ENCODE measurements at places on chromosomes 11 and 22.

DNA sequence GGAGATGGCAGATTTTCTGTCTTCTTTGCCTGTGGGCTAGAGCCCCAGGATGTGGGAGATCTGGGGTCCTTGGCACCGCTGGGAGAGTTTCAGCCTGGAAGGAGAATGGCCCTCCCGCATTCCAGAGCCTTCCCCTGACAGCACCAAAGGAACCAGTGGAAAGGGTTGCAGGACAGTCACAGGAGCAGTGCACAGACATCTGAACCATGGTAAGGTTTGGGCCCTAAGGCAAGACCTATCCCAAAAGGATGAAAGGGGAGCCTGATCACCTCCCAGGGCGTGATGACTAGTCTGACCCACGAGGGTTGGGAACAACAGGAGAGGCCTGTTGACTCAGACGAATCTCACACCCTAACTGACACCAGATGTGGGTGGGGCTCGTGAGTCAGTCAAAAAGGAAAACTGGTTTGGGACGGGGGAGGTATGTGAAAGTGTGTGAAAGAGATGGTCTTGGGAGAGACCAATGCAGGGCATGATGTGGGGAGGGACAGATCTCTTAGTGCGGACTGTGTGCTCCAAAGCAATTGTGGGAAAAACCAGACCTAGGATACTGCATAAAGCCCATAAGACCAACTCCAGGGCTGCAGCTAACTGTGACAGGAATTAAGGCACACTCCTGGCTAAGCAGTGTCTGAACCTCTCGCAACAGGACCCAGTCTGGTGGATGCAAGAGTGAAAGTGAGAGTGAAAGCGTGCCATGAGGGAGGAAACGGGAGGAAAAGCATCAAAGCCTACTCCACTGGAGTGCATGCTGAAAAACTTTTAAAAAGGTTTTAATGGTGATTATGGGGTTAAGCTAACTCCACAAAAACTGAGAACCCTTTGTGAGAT lies 39.1 kb upstream of the GLYAT start:
- DNase-seq: peak; percentile 43

DNA sequence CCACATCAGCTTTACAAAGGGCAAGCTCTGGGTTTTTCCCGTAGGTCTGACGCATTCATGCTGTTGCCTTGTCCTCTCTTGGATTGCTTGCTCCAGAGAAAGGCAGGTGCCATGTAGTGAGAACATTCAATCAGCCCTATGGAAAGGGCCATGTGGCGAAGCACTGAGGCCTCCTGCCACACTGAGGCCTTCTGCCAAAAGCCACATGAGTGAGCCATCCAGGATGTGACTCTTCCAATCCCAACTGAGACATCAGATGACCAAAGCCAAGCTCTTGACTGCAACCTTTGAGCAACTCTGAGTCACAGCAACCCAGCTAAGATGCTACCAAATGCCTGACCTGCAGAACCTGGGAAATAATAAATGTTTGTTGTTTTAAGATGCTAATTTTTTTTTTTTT lies 9.0 kb upstream of the PANX3 start:
- peak; percentile 59 for DNase-seq

- peak; percentile 72 for DNase-seq
Observed at GRCh38 chr22:45688600-45689080, 17.0 kb downstream of the ATXN10 start.

DNA sequence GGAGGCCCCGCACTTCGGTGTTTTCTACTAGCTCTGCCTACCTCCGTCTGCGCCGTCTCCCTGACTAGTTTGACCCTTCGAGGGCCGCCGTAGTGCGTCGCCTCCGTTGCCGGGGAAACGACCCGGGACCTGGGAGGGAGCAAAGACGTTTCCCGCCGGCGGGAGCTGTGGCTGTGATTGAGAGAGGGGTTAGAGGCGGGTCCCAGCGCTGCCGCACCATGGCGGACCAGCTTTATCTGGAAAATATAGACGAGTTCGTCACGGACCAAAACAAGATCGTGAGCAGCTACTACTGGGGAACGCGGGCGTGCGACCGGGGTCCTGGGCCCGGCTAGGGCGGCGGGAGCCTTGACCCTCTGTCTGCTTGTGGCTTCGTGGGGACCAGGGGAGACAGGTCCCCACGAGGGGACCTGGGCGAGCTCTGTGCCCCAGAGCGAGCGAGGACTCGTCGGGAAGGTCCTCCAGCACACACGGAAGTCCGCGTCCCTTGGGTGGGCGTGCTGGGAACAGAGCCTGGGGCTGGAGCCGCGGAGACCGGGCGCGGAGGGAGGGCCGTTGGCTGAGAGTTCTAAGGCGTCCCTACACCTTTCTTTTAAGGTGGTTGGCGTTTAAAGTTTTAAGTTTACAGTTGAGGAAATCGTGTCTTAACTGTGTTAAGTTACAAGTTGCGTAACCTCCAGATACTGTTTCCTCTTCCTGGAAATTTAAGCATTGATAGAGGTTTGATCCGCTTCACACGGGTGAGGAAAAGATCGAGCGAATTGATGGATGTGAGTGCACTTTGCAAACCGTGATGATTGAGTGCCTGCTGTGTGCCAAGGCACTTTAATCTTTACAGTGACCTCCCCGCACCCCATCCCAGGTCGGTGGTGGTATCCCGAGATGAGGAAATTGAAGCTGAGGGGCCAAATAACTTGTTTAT lies at the start of gene POLD3:
TSS of gene POLD3 (plus strand) at position 142 of the 922 bp plus-strand sequence. CDS start at position 219, 77 bp downstream.
- peak; percentile 92 for DNase-seq

DNA sequence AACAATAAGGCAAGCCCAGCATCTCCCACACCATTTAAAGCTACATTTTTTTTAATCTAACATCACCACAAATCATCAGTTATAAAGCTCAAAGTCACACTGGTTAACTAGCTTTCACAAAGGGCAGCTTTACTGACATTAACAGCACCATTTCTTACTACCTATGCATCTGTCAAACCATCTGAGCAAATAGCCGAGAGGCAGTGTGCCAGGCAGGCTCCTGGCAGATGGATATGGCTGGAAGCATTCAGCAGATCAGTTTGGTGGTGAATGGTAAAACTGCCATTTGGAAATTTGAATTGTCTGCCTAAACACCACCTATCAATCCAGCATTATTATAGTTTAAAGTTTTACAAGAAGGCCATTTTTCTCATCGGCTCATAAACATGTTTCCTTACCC lies 131.2 kb downstream of the TTC28 start:
- no peak for DNase-seq

DNA sequence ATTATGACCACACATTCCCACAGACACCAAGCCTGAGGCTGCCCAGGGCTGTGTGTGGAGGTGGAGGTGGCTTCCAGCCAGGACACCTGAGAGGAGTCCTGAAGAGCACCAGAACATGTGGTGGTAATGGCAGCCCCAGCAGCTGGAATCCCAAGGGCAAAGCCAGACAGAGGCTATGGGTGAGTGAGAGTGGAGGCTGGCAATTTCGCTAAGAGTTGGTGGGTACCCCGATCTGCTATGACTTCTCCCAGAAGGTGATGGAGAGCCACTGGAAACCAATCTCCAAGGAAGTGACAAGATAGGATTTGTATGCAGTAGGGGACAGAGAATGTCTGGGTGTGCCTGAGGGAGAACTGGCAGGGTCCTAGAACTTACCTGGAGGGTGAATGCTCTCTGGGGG lies 69.3 kb upstream of the CLTCL1 start:
- DNase-seq: no peak

DNA sequence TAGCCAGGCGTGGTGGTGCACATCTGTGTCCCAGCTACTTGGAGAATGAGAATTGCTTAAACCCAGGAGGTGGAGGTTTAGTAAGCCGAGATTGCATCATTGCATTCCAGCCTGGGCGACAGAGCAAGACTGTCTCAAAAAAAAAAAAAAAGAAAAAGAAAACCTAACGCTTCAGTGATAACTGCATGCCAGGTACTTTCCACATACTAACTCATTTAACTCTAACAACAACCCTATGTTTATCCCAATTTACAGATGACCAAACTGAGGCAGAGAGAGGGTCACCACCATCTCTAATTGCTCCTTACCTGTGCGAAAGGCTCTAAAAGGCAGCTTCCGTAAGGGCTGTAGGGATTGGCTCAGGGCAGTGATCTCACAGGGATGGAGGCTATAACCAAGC lies 11.6 kb downstream of the PISD start:
- DNase-seq: peak; percentile 53

- DNase-seq: no peak
Observed at GRCh38 chr11:85652786-85653447, 5.2 kb downstream of the TMEM126A start.

GRCh38 chr11:65884716-65885092 lies 3.6 kb downstream of the FIBP start:
- peak; percentile 82 for DNase-seq

GRCh38 chr11:83571302-83571701 lies 285.1 kb upstream of the CCDC90B start:
- peak; percentile 21 for DNase-seq

GRCh38 chr22:36196254-36197064 lies 5.2 kb downstream of the APOL4 start:
- no peak for DNase-seq

DNA sequence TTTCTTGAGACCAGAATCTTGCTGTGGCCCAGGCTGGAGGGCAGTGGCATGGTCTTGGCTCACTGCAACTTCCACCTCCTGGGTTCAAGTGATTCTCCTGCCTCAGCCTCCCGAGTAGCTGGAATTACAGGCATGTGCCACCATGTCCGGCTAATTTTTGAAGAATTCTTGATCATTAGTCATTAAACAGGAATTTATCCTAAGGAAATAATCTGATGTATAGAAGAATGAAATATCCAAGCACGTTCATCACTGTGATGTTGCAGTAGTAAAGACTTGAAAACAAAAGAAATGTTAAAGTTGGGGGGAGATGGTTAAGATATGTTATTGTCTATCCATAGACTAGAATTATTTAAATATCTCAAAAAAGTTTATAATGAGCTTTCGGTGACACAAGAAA lies 23.6 kb downstream of the CBL start:
- no peak for DNase-seq

GRCh38 chr11:12901874-12902481 lies 107.1 kb upstream of the RASSF10 start:
- peak; percentile 48 for DNase-seq

DNA sequence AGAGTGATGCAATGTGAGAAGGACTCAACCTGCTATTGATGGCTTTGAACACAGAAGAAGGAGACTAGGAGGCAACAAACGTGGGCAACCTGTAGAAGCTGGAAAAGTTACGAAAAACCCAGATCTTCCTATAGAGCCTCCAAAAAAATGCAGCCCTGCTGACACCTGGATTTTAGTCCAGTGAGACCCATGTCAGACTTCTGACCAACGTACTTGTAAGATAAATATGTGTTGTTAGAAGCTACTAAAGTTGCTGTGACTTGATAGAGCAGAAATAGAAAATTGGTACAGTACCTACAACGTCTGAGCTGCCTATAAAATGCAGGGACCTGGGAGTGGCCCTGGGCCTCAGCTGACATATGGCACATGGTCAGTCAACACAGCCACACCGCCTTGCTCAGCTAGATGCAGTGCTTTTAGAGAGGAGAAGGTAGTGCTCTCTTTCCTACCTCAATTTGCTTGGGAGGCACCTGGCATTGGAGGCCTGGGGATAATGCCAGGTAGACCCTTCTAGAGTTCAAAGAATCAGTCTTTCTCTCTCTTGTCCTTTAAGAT lies 97.4 kb downstream of the ARL14EP start:
- no peak for DNase-seq

GRCh38 chr22:33467620-33468095 lies 409.5 kb upstream of the SYN3 start:
- DNase-seq: peak; percentile 65

DNA sequence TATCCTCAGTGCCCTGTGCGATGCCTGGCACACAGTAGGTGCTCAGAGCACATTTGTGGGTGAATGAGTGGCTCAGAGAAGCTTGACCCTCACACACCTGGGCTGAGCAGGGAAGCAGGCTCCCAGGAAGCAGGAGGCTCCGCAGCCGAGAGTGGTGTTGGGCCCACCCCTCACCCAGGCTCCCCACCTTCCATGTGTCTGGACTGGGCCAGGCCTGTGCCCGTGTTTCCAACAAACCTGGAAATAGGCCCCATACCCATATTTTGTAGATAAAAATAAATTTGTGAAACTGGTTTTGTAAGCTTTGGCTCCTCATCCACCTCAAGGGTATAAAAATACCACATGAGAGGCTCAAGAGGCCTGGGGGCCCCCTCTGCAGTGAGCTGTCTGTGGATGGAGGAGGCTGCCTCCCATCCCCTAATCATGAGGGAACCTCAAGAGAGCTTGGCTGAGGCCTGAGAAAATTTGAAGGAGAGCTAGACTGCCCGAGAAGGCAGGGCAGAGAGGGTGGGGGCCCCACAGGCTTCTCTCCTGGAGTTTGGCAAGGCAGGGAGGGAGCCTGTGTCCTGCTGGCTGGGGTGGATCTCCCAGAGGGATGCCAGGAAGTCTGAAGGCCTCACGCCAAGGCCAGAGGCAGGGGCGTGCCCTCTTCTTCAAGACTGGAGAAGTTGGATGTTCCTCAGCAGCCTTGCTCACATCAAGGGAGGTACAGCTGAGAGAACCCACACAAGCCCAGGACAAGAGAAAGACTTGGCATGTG lies 147.0 kb upstream of the NECTIN1 start:
- DNase-seq: no peak

DNA sequence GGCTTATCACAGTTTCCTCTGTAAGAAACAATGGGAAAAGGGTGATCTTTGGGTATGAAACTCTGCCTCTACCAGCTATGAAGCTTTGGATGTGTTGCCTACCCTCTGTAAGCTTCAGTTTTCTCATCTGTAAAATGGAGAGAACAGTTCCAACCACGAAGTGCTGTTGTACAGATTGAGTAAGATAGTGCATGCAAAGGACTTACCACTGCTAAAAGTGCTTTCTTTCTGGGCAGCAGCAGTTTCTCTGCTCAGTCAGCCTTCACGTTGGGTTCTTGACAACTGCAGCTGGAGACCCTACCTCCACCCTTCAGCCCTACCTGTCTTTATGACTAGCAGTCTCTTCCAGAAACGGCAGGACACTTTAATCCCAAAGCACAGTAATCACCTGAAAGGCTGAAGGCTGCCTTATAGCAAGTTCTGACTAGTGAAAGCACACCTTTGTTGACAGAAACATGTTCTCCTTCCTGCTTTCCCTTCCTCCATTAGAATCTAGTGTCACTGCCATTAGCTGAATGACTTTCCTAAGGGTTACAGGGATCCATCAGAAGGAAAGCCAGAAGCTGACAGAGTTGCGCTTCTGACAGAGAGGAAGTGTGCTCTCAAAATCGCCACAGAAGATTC lies 91.4 kb downstream of the RPL27A start:
- no peak for DNase-seq

DNA sequence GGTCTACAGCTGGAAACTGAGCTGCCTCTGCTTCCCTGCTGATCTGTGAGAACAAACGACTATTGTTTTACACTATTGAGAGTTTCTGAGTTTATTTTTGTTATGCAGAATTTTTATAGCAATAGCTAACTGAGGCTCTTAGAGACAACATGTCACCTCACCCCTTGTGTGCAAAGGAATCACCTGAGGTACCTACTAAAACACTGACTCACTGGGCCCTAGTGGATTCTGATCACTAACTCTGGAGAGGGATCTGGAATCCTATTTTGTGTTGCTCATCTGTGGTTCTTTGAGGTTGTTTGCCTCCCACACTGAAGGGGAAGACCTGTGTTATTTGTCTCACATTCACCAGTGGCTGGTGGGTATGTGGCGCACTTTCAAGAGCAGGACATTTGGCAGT lies 13.4 kb upstream of the B3GAT1 start:
- DNase-seq: no peak
